ENCODE measurements at places on chromosomes 5 and 9. TPM values are rescaled to one million over a fixed set of nuclear protein-coding genes. Genes with fewer than 3 reads are reported as not detected.

DNA sequence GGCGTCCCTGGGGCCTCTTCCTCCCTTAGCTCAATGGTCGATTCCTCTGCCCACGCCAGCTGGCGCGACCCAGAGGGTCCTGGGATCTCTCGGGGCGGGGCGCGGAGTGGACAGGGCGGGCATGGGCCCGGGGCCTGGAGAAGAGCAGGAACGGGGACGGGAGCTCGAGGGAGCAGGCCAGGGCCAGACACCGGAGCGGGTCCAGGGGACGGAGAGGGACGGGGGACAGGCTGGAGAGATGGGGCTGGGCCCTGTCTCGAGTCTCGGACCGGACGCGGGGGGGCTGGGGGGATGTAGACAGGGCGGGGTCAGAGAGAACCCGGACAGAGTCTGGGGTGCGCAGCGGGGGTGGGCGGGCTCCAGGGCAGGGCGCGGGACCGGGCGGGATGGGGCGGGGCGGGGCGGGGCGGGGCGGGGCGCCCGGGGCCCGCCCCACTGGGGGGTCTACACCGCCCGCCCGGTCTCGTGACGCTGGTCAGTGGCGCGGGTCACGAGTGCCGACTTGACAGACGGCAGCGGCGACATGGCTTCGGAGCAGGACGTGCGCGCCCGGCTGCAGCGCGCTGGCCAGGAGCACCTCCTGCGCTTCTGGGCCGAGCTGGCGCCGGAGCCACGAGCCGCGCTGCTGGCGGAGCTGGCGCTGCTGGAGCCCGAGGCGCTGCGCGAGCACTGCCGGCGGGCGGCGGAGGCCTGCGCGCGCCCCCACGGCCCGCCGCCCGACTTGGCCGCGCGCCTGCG lies at the start of gene UAP1L1:
Gene UAP1L1, plus strand, starts transcription at position 508 of the 738 bp plus-strand sequence. Its CDS starts 16 bp downstream, at position 524.
- DNase-seq = peak; percentile 34

PCDHGB7 gene
- 22.4 TPM for total RNA-seq

DNA sequence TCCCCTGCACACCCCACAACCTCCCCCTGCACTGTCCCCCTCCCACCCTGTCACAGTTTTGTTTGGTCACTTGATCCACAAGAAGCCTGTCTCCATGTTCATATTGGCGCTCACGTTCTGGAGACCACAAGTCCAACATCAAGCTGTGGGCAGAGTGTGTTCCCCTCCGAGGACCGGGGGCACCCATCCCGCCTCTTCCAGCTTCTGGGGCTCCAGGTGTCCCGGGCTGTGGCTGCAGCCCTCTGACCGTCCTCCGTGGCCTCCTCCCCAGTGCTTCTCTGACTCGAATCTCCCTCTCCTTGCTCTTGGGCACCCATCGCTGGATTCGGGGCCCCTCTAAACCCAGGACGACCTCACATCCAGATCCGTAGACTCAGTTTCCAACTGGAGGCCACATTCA lies 49.2 kb downstream of the PLEKHG4B start:
- DNase-seq = no peak

FOXD4 gene
- total RNA-seq = 0.31 TPM

- peak; percentile 97 for DNase-seq
These were observed 62.1 kb upstream of the VLDLR start for GRCh38 chr9:2559192-2560152.

DNA sequence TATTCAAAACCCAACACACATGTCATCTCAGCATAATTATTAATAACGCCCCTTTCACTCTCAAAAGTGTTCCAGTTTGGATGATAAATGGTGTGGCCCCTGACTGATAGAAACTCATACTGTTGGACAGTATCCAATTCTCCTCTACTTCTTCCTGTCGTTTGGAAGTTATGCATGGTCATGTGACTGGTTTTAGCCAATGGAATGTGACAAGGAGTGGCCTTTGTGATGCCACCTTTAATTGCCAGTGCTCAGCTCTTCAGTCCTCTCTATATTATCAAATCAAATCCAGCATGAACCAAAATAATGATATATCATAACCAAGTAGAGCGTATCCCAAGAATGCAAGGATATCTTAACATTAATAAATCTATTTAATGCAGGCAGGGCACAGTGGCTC lies 117.8 kb upstream of the SPIN1 start:
- no peak for DNase-seq

- no peak for DNase-seq
These were observed 154.0 kb downstream of the FRMD3 start for GRCh38 chr9:83384214-83384613.

SMIM33 gene
- total RNA-seq = not detected

- DNase-seq = peak; percentile 47
These were observed 323.4 kb downstream of the FBXL7 start for GRCh38 chr5:15823398-15823797.

OGN gene
- total RNA-seq = not detected

GRCh38 chr5:113607361-113607760 lies 93.9 kb downstream of the YTHDC2 start:
- no peak for DNase-seq

- no peak for DNase-seq
These were observed 52.1 kb upstream of the CCNG1 start for GRCh38 chr5:163385271-163385670.

DNA sequence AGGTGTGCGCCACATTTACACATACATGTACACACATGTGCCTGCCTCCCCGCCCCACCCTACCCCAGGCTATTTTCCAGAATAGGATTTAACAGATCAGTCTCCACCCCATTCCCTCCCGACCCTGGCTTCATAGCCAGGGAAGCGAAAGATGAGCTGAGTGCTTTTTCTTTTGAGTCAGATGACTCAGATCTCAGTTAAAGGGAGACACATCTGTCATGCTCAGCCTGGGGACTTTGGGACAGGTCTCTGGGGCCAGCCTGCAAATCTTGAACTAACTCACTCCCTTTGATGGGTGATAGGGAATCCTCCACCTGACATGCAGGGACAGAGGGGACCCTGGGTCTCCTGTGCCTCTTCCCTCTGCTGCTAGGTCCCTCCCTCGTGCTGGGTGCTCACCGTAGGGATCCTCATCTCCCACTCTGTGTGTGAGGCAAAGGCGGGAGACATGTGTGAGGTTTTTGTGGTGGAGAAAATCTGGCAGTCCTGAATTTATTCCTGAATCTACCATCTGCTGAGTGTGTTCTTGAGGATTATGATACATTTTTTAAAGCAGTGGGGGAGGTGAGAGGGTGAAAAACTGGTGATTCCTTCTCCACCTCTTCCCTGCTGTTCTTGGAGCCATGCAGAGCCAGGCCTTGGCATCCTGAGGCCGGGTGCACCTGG lies 37.7 kb downstream of the NEUROG1 start:
- DNase-seq = no peak

- no peak for DNase-seq
These were observed 127.3 kb upstream of the ZNF608 start for GRCh38 chr5:124873713-124874112.

DNA sequence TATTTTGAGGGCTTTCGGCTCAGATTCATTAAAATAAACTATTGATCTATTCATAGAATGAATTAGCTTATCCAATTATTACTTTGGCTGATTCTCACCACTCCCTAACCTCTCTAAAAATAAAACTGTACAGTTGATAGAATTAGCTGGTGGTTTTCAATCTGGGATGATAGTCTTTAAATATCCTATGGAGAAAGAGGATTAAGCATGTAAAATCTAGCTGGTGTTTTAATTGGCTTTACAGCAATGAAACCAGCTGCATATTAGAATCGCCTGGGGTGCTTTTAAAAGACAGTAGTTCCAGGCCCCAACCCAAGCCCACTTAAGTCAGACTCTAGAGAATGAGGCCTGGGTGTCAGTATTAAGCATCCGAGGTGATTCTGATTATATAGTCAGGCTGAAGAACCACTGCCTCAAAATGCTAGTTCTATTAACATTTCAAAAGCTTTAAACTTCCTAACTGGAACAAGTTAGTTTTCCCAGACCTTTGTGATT lies 95.1 kb downstream of the MAP1B start:
- no peak for DNase-seq

- no peak for DNase-seq
These were observed 3.2 kb downstream of the SURF2 start for GRCh38 chr9:133359399-133360175.

PHYHD1 gene
- 4.6 TPM for total RNA-seq

GRCh38 chr5:31913808-31914207 lies 260.3 kb downstream of the GOLPH3 start:
- DNase-seq = no peak

PCSK1 gene
- total RNA-seq = 0.48 TPM

- DNase-seq = no peak
These were observed 32.4 kb upstream of the IL33 start for GRCh38 chr9:6183227-6183551.

GRCh38 chr5:133367071-133367786 lies 245.1 kb downstream of the FSTL4 start:
- DNase-seq = no peak

DNA sequence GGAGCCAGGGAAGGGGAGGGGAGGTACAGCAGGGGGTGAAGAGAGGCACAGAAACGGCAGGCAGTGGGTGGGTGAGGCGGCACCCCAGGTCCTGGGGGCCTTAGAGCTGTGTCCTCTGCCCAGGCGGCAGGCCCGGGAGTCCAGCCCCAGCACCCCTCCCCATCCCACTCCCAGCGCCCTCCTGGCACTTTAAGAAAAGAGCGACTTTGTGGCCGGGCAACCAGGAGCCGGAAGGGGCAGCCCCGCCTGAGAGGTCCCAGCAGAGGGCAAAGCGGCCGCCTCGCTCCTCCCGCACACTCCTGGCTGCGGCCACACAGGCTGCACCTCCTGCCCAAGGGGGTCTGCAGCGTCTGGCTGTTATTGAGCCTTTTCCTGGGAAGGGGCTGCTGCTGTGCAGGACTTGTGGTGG lies 42.6 kb downstream of the NACC2 start:
- DNase-seq = no peak

- no peak for DNase-seq
These were observed 258.7 kb upstream of the FBXL7 start for GRCh38 chr5:15241216-15241821.

DNA sequence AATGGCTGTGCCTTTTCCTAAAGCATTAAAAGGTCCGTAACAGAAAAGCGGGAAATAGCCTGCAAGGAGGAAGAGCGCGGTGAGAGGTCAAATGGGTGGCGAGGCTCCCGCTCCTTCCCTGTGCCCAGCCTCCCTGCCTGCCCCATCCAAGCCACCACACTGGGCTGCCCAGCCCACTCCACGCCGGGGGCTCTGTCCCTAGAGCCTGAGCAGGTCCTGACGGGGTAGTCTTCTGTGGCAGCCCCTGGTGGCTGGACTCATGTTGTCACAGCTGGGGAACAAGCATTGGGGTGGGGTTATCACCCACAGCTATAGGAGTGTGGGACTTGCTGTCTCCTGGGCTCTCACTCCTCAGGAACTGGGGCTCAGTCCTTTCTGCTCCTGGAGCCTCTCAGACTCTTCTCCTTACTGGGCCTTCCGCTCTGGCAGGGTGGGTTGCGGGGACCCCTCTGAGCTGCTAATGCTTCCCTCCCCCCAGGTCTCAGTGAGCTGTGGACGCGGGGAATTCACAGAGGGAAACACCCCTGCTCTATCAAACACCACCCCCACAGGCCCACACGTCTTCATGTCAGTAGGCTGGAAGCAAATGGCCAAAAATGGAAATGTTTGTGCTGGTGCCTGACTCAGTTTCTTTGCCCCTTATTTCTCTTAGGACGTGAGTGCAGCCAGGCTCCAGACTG lies 152.4 kb upstream of the PHYKPL start:
- DNase-seq = no peak

DNA sequence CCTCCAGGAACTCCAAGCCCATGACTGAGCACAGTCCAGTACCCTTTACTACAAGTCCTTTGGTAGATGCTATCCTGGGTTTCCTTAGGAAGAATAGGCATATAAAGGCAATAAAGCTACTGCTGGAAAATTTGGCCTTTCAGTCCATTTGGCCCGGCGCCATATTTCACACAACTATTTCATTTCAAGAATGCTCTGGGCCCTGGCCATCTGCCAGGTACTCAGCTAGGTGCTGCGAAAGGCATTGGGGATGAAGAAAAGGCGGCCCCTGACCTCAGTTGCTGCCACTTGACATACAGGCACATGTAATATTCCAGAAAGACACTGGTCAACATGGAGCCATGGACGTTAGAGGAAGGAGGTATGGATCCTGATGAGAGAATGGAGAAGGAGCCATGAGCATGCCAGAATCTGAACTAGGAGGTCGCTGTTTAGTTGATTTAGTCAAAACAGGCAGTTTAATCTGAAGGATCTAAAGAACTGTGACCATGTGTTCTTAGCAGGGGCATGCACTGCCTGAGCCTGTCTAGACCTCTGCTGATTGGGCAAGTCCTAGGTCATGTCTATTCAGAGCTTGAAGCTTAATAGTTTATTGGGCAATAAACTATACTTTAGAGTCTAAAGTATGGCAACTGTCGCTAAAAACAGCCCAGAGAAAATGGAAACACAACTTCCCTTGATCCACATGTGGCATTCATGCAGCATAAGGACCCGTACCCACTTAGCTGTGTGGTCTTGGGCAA lies 149.3 kb downstream of the MELK start:
- DNase-seq = no peak
